Stimulated activated CD4-positive, alpha-beta T cell treated with anti-CD3 and anti-CD28 coated beads, Interleukin-4, amount 100 ng/mL, for 1 hour (primary cell): ENCODE measurements at places on chromosomes 12 and 14.

DNA sequence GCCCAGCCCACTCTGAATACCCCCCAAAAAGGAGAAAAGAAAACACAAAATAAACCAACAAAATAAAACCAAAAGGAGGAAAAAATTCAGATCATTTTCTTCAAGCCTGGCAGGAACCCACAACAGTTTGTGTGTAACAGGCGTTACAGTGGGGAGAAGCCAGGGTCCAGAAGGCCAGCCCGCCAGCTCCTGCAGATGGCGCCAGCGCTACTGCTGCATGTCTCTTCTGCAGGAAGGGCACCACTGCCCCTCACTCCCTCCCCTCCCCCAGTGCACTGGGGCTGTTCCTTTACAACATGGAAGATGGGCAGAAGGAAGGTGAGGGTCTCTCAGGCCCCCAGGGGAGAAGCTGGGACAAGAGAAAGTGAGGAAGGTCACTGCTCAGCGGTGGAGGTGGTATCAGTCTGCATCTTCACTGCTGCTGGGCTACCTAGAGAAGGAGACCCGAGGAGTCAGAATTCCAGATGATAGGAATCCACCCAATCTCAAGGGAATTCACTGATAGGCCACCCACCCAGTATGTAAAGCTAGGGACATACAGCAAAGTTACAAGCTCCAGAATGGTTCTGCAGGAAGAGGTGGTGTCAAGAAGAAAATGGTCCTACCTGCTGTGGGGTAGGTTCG is 2.3 kb upstream of the NOP2 start:
- peak; percentile 52 for DNase-seq

- no peak for DNase-seq
Observed at GRCh38 chr14:70962935-70963334, 55.7 kb downstream of the PCNX1 start.

GRCh38 chr14:81582420-81582819 is 48.8 kb upstream of the SEL1L start:
- no peak for DNase-seq

GRCh38 chr14:88463318-88463717 is 77.9 kb downstream of the SPATA7 start:
- DNase-seq: no peak

- no peak for DNase-seq
Observed at GRCh38 chr14:34699873-34700621, 14.3 kb downstream of the CFL2 start.

DNA sequence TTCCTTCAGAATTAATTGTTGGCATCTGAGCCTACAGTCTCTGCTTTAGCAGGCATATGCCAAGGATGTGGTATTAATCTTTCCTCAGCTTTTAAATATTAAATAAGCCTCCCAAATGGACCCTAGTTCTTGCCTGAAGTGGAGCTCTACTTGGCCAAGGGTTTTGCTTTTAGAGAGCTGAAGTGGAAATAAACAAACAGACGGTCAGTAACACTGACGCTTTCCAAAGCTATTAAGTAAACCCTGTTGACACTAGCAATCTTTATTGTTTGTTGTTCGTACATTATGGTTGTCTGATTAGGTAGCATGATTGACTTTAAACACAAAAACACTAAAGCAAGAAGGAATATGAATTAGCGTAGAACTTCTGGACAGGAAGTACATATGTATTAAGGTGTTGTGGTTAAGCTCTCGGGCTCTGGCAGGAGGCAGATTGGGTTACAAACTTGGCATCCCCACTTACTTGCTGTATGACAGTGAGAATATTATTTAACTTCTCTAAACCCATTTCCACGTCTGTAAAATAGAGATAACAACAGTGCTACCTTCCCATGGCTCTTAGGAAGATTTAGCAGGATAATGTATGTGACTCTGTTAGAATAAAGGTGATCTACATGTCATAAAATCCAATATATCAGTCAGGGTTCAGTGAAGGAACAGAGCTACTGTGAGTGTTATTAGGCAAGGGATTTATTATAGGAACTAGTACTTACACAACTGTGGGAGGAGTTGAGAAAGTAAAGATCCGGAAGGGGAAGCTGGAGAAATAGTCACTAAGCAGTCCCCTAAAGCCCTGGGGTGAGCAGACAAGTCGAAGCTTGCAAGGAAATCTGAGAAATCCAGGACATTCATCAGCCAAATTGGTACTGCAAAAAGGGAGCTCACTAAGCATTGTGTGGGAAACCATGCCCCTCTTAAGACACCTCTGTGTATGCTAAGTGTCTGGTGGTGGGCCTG is 92.2 kb upstream of the ATF7IP start:
- no peak for DNase-seq
